Stimulated activated CD8-positive, alpha-beta memory T cell treated with anti-CD3 and anti-CD28 coated beads, Interleukin-12 subunit alpha, Interleukin-12 subunit beta, amount 100 ng/mL, for 1 hour (primary cell): ENCODE measurements at places on chromosomes 4 and X.

GRCh38 chrX:135688137-135688536 lies 25.3 kb upstream of the CT45A1 start:
- DNase-seq: no peak

DNA sequence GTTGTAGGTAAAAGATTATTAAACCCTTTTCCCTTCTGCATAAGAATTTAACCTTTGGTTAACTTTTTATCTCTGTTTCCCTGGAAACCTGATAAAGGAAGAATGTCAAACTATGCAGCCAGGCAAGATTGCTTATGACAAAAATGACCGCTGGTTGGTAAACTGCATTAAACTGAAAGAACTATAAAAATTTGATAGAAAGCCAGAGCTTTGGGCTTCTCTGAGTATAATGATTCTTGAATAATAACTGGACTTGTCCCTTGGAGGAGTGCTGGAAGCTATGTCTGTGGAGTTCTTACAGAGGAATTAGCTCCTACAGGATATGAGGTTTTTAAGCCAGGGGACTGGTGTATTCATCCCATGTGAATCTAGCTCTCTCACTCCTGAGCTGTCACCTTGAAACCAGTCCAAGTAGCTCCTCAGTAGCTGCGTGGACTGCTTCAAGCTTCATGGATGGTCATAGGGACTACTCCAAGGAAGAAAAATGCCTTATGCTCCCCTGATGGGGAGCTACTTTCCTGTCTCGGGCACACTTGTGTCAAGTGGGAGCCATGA lies 52.0 kb downstream of the RASL11B start:
- no peak for DNase-seq

DNA sequence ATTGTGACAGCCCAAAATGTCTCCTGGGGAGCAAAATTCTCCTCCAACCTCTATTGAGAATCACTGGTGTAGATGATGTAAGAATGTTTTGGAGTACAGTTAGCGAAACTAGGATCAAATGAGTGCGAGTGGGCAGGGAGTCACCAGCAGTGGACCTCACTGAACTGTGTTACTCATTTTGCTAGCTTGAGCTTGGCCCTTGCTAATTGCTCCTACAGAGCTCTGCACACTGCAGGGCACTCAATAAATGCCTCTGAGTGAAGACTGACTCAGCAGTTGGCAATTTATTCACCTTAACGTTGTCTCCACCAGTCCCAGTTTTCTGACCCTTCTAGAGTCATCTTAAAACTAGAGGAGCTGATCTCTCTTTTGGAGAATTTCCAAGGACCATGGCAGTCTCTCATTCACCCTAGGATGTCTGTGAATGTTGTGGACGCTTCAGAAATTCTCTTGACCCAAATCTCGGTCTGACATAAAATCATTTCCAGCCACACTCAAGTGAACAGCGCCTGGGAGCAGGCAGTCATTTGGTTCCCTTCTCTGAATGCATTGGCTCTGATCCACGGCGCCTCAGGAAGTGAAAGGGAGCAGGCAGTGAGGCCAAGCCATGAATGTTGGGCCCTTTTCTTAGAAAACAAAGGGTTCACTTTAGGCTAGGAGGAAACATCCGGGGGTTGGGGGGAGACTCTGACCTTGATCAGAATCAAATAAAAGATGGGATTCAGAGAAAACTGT lies 148.1 kb downstream of the NWD2 start:
- no peak for DNase-seq

DNA sequence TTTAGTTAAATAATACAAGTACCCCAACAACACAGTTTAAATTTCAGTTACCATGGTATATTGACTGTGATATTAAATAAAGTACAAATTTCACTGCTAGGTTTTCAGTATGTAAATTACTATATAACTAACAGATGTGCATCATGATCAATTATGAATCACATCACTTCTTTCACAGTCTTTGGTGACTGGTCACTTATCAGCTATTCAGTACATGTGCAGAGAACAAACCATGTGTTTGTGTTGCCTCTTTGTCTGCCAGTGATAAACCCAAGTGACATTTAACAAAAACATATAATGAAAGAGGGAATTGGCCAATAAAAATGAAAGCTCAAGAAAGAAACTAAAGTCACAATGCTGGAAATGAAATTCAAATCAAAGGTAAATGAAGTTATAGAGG lies 249.3 kb downstream of the CHIC1 start:
- no peak for DNase-seq
